Activated CD4-positive, CD25-positive, alpha-beta regulatory T cell (primary cell): ENCODE measurements at places on chromosomes 1 and 21.

DNA sequence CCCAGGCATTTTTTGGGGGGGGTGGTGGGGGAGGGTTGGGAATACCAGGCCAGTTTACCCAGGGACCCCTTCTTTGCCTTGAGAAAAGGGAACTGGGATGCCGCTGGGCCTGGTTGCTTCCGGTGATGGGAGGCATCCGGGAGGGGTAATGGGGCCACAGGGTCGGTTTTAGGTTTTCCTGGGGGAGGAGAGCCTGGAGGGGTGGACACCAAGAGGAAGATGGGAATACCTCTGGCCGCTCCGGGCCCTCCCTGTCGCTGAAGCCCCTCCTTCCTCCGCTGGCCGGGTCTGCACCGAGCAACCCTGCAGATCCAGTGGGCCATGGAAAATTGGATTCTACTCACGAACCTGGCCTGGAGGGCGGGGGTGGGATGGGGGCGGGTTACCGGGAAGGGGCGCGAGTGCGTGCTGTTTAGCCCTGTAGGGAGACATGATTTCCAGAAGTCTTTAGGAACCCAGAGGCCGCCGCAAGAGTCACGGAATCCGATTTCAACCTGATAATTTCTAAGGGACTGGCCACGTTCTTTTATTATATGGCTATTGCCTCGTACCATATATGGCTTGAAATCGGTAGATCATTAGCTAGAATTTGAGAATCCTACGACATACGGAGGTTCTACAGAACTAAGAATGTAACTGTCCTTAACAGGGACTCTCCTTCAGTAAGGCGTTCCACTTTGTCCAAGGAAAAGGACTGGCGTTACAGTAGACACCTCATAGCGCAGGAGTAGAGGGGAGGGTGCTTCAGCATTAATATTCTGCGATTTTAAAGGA lies 749 bp downstream of the AKIRIN1 start:
- no peak for DNase-seq

DNA sequence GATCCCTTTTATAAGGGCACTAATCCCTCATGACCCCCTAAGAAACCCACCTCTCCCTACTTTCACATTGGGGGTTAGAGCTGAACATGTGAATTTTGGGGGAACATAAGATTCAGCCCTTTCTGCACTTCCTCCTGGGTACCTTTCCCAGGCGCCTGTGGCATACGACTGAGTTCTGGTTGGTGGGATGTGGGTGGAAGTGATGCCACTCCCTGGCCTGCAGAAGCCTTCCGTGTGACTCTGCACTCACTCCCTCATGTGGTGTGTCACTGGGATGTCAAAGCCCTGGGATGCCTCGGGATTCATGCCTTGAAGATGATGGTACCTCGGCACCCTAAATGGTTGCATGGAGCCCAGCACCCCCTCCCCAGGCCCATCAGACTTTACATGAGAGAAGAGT lies 28.3 kb upstream of the VASH2 start:
- no peak for DNase-seq

DNA sequence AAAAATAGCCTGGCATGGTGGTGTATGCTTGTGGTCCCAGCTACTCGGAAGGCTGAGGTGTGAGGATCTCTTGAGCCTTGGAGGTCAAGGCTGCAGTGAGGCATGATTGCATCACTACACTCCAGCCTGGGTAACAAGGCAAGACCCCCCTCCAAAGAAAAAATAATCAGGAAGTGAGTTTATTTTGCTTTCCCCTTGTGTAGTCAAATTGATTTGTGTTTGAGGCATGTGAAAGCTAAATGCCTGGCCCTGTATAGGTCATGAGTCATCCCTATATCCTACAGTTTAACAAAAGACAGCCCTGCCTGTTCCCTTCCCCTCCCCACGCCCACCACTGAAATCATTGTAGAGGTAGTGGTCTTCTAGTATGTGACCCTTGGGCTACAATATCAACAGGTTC lies 241.4 kb upstream of the JUN start:
- no peak for DNase-seq

DNA sequence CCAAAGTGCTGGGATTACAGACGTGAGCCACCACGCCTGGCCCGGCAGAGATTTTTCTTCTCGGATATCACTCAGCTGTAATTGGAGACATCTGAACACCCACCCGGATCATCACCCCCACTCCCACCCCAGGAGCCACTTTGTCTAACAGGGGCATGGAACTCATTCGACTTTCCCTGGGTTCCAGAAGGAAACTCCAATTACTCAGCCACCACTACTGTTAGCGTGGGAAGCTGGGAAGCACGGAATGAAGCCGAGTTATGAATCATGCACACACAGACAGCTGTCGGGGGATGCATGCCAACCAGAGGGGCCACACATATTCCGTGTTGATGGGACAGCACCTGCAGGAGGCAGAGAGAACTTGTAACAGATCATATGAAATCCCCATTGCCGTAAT lies 85.2 kb downstream of the HLCS start:
- no peak for DNase-seq

DNA sequence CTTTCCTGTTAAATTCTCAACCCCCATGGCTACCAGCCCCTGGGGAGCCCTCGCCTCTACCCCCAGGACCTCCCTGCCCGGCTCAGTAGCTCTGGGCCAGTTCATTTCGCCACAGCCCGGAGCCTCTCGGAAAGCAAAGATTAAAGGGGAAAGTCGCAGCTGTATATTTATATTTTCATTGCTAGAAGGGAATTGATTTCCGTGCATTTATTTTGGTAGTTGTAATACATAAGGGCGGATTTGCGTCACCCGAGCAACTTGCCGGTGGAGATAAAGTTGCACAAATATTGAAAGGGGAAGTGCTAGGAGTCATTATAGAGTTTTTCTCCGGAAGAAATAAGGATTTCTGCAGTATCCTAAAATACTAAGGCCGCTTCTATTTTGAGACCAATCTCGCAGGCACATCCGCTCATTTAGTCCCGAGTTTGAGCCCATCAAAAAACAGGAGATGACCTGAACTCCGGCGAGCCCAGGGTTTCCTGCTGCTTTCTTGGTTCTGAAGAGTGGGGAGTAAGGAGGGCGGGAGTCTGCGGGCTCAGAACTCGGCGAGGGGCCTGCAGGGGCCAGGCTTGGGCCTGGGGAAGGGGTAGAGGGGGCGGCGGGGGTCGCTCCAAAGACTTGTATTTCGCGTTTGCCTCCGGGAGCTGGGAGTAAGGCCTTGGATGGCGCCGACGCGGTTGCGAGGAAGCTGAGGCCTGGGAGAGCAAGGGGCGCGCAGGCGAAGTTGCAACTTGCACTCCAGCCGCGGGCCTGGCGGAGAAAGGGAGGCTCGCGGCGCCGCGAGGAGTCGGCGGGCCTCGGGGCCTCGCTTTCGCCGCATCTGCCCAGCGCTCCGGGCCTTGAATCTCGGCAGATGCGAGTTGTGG lies 2.5 kb upstream of the HLX start:
- DNase-seq, result no peak

GRCh38 chr1:119308806-119309205 lies 59.8 kb upstream of the HAO2 start:
- DNase-seq, result no peak
